Activated naive CD8-positive, alpha-beta T cell treated with anti-CD3 and anti-CD28 coated beads, Interleukin-2, amount 50 U/mL, for 24 hours (primary cell): ENCODE measurements at places on chromosomes 16 and 17.

- no peak for DNase-seq
Observed at GRCh38 chr16:14434860-14435259, 195.2 kb downstream of the PARN start.

DNA sequence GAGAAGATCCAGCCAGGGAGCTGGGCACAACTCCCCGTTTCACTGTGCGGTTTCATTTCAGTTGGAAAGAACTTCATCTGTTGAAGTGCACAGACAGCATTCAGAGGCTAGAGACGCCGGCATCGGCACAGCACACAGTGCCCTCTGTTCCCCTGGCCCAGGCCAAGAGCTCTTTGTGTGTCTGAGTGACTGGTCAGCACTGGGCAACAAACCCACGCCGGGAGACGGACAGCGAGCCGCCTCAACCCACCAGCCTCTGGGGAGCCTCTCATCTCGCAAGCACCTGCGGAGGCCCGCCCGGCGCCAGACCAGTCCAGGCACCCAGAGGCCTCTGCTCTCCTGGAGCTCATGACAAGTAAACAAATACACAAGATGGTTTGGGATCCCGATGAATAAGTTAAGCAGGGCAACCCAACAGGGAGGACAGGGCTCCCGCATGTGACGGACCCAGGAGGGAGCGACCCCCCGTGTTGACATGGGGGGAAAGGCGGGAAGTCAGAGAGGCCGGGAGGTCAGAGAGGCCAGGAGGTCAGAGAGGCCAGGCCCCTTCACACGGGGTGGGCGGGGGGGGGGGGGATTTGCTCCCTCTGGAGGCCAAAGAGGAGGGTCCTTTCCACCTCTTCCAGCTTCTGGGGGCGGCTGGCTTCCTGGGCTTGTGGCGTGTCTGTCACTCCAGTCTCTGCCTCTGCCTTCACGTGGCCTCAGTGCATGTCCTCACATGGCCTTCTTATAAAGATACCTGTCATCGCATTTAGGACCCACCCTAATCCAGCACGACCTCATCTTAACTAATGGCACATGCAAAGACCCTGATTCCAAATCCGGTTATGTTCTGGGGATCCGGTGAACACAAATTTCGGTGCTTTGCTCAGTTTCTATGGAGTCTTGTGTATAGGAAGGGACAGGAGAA is 25.8 kb upstream of the KLHDC4 start:
- DNase-seq = no peak

- no peak for DNase-seq
Observed at GRCh38 chr16:75224306-75225082, 5.7 kb downstream of the CTRB1 start.

- peak; percentile 57 for DNase-seq
Observed at GRCh38 chr16:89700649-89701424, 668 bp downstream of the SPATA2L start.

GRCh38 chr16:54938212-54939028 is 7.8 kb downstream of the IRX5 start:
- no peak for DNase-seq

GRCh38 chr16:4618645-4619418 is 4.1 kb upstream of the UBALD1 start:
- DNase-seq = no peak

GRCh38 chr17:51682115-51682514 is 421.8 kb downstream of the UTP18 start:
- no peak for DNase-seq

GRCh38 chr17:28317966-28318758 is 838 bp upstream of the TMEM97 start:
- peak; percentile 29 for DNase-seq

GRCh38 chr16:62853887-62854286 is 817.6 kb upstream of the CDH8 start:
- DNase-seq = no peak

DNA sequence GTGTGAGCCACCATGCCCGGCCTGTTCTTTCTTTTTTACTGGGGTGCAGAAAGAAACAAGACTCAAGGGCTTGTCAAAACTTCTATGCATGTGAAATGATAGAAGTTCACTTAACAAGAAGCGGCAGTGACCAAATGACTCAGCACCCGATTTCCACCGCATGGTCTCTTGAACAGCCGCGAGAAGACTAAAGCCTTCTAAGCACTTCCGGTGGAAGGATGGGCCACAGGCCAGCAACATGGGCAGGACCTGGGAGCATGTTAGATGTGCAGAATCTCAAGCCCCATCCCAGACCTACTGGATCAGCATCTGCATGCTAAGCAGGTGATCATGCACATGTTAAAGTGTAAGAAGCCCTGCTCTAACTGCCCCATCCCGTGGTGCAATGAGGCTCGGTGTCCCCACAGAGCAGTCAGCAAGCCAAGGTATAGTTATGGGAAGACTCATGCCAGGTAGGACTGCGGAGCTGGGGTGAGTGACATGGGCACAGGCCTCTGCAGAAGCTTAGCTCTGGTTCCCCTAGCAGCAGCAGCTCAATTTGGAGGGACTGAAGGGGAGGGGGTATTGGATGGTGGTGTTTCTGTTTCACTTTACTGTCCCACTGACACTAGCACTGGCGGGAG is 88.5 kb upstream of the HNF1B start:
- no peak for DNase-seq

DNA sequence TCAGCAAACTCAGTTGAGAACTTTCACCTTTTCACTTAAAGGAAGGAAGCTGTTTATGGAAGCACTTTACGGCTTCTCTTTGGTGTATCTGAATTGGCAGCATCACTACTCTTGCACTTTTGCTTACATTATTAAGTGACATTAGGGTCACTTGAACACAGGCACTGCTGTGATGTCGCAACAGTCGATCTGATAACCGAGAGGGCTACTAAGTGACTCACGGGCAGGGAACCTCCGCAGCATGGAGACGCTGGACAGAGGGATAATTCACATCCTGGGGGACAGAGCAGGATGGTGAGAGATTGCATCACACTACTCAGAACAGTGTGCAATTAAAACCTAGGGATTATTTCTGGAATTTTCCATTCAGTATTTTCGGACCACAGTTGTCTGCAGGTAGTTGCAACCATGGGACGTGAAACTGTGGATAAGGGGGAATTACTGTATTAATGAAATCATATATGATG is 56.5 kb downstream of the DNAH2 start:
- no peak for DNase-seq

GRCh38 chr17:31068291-31068690 is 26.5 kb upstream of the NF1 start:
- DNase-seq = peak; percentile 65
